ENCODE measurements at places on chromosomes 16 and 17.

GRCh38 chr17:50792132-50792531 is 24.8 kb upstream of the ANKRD40CL start:
- H3K4me3 ChIP-seq, result no peak overlapping the region
- H3K27ac ChIP-seq, result no peak overlapping the region
- H3K4me1 ChIP-seq, result no peaks in the 10 kb centered on the region
- DNase-seq, result no peak

DNA sequence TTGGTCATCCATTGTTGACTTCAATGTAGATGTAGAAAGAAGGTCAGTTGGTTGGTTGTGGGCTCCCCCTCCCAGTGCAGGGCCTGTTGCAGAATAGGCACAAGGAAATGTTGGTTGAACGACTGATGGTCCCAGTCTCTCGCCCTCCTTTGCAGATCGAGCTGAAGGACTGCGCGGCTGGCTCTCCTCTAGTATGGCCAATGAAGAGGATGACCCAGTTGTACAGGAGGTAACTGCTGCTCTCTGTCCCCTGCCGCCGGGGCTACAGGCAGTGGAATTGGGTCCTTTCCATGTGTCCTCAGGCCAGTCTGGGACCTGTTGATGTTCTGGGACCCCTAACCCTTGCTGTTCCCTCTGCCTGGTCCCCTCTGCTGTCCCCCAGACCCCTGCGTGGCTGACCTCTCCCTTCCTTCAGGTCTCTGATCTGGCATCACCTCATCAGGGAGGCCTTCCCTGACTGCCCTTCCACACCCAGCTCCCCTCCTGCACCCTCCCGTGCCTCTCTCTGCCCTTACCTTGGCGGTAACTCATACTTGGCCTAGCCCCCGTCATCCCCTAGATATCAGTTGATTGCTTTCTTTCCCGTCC is 5.7 kb downstream of the POLR3E start:
- H3K36me3 ChIP-seq, result peaks cover 38% of the 10 kb centered on the region
- H3K27me3 ChIP-seq, result no peaks in the 10 kb centered on the region
- no peaks in the 10 kb centered on the region for H3K4me1 ChIP-seq
- H3K4me3 ChIP-seq, result no peak overlapping the region

GRCh38 chr17:71360301-71360700 is 760.5 kb upstream of the SOX9 start:
- H3K4me3 ChIP-seq, result no peak overlapping the region
- H3K27me3 ChIP-seq, result no peaks in the 10 kb centered on the region
- H3K27ac ChIP-seq, result no peak overlapping the region
- H3K4me1 ChIP-seq, result no peaks in the 10 kb centered on the region

DNA sequence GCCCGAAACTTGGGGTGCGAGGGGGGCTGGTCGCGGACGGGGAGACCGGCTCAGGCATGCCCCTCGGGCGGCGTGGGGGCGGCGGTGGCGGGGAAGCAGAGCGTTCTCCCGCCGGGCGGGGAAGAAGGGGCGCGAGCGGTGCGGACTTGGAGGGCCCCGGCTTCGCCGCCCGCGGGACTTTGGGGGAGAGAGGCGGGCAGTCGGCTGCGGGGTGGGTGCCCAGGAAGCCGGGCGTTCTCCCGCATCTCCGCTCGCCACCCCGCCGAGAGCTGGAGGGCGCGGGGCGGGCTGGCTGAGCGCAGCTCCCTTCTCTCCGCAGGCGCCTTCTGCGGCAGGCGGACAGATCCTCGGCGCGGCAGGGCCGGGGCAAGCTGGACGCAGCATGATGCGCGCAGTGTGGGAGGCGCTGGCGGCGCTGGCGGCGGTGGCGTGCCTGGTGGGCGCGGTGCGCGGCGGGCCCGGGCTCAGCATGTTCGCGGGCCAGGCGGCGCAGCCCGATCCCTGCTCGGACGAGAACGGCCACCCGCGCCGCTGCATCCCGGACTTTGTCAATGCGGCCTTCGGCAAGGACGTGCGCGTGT is 772 bp downstream of the NTN1 start:
- H3K4me3 ChIP-seq, result peak overlapping the region; percentile 83
- 0 out of 2 replicates have a peak, but pooled peaks cover 7% of the 10 kb centered on the region for H3K36me3 ChIP-seq
- peak; percentile 64 for DNase-seq
- no peak overlapping the region for H3K27ac ChIP-seq

GRCh38 chr17:37405955-37406634 is 541 bp downstream of the ACACA start:
- peak overlapping the region; percentile 83 for H3K4me3 ChIP-seq
- H3K4me1 ChIP-seq, result peaks cover 11% of the 10 kb centered on the region
- peaks cover 28% of the 10 kb centered on the region for H3K36me3 ChIP-seq
- H3K27me3 ChIP-seq, result no peaks in the 10 kb centered on the region

DNA sequence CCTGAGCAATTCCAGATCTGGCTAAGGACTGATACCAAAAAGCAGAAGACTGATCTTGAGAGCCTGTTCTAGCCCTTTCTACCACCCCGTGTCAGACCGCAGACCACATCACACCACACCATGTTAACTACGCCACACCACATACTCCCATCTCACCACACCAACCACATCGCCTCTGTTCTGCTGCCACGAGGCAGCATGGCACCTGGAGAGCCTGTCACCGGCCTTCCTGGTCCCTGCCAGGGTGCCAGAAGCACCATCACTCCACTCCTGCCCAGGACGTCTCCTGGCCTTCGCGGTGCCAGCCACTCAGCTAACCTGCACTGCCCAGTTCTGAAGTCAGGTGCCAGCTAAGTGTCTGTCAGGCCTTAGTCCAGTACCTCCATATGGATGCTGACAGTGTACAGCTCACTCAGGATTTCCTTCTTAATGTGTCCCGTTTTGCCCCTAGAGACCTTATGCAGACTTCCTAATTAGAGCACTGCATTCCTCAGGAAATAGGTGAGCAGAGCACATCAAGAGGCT is 37.2 kb upstream of the BCAR1 start:
- H3K27ac ChIP-seq, result no peak overlapping the region
- H3K36me3 ChIP-seq, result peaks cover 3% of the 10 kb centered on the region
- no peaks in the 10 kb centered on the region for H3K27me3 ChIP-seq
- no peak for DNase-seq
- no peak overlapping the region for H3K4me3 ChIP-seq

DNA sequence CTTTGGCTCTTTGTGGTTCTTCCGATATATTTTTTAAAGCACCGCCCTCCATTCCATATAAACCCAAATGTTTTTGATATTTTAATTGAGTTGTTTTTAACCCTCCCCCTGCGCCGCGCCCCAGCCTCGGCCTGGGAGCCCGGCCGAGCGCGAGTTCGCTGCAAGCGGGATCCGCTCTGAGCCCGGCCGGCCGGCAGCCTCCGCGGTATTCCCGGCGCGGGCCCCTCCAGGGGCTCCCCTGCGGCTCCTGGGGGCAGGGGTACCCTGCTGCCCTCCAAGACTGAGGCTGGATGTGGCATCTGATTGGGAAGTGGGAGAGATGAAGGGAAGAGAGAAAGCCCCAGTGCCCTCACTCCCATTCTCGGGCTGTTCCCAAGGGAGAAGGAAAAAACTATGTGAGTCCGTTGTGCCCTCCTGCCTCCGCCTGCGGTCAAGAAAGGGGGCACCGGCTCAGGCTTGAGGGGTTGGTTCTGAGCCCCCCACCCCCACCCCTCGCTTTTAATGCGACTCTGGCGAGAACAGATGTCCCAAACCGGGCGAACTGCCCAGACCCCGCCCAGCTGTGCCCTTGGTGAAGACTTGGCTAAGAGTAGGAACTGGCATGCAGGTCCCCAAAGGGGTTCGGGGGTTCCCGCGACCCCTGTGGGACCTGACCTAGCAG is 8.6 kb downstream of the NEUROD2 start:
- no peak overlapping the region for H3K4me3 ChIP-seq
- H3K4me1 ChIP-seq, result no peaks in the 10 kb centered on the region
- no peak overlapping the region for H3K27ac ChIP-seq
- DNase-seq, result no peak

DNA sequence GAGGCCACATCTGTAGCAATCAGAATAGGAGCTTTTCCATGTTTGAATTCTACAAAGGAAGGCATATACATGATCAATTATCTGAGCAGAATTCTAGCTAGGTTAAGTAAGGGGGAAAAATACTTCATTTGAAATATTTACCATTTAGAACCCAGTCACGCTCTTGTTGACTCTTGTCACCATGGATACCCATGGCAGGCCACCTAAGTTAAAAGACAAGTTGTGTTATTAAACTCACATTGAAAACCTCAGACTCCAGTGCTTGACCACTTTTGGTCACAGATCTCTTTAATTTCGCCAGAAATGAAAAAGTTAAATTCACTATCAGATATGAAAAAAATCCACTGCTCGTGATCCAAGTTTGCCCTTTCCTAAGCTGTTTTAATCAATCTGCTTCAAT is 4.1 kb downstream of the DDX5 start:
- H3K27ac ChIP-seq, result peak overlapping the region; percentile 6
- no peak for DNase-seq
- no peaks in the 10 kb centered on the region for H3K27me3 ChIP-seq
- peaks cover 39% of the 10 kb centered on the region for H3K4me1 ChIP-seq
